Esophagus mucosa (tissue), 1 donor: ENCODE measurements at places on chromosomes 2 and 18. TPM values are rescaled to one million over a fixed set of nuclear protein-coding genes. Genes with fewer than 3 reads are reported as not detected.

DNA sequence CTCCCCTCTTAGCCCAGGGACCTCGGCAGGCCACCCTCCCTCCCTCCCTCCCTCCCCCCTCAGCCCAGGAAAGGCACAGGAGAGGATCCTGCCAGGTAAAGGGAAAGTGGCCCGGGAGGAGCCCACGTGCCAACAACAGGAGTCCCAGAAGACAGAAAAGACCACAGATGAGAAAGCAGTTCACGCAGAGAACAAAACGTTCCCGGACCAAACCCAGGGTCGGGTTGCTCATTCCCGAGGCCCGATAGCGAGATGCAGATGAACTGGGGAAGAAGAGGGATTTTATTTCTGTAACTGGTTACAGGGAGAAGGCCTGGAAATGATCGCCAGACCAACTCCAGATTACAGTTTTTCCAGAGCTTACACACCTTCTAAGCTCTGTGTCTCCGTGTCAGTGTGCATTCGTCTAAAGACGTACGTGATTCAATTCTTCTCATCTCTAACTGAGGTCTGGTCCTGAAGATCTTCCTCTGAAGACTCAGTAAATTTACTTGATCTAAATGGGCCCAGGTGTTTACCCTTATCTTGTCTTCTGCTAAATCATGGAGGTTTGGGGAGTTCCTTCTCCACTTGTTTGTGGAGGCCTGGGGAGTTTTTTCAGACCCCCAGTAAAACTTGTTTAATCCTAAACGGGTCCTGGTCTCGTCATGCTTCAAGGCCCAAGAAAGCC is 807 bp upstream of the NEU4 start:
- no peak for ATAC-seq

- no peak for ATAC-seq
Measured at GRCh38 chr2:240960971-240961876, 37.2 kb upstream of the SNED1 start.

DNA sequence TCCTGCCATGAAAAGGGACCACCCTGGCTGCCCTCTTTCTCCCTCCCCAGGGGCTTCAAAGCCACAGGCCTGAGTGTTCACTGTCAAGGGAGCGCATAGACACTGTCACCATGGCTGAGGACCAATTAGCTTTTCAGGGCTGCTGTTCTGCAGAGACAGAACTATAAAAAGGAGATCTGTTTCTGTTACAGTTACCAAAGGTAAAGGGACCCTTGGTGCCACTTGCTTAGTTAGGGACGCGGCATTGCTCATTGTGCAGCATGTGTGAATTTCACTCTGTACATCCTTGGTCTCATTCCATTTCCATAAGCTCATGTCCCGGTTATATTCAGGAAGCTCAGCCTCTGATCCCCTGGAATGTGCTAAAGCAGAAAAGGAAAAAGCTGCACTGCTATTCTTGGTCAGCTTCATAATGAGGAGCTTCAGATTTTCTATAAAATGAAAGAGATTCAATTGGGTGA is 55.5 kb upstream of the RNF152 start:
- ATAC-seq: no peak

Gene NEU2
- not detected for total RNA-seq

Gene QPCT
- 5.9 TPM for total RNA-seq
